ENCODE measurements at places on chromosomes 12 and 14.

DNA sequence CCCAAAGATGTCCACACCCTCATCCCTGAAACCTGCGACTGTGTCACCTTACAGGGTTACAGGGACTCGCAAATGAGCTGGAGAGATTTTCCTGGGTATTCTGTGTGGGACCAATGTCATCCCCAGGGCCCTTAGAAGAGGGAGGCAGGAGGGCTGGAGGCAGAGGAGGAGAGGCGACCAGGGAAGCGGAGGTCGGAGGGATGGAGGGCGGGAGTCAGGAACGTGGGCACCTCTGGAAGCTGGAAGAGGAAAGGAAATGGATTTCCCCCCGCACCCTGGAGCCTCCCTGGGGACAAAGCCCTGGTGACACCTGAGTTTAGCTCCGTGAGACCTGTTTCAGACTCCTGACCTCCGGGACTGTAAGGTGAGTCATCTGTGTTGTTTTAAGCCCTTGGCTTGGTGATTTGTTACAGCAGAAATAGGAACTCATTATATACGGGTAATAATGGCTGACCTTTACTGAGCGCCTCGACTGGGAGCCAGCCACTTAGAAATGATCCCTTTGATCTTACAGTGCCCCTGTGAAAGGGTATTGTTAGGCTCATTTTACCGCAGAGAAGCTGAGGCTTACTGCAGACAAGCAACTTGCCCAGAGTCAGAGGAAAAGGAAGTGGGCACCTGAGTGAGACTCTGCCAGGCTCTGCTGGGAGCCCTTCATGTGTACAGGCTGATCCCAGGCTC is 29.3 kb upstream of the FZD10 start:
- no peak for DNase-seq

GRCh38 chr12:98262902-98263301 is 252.5 kb upstream of the TMPO start:
- DNase-seq: no peak

DNA sequence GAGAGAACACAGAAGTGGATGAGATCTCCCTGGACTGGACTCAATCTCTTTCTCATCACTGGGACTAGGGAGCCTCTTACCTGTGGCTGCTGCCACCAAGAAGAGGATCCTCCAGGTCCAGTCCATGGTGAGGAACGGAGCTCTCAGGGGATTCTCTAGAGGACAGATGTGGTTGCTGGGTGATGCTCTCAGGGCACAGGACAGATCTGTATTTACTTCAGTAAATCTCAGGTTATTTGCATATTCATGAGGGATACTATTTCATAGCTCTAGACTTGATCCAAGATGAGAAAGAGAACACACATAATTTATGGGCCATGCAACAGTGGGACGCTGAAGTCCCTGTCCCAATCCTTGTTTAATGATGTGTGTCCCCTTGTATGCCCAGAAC is 460.5 kb downstream of the TMEM121 start:
- DNase-seq: no peak

DNA sequence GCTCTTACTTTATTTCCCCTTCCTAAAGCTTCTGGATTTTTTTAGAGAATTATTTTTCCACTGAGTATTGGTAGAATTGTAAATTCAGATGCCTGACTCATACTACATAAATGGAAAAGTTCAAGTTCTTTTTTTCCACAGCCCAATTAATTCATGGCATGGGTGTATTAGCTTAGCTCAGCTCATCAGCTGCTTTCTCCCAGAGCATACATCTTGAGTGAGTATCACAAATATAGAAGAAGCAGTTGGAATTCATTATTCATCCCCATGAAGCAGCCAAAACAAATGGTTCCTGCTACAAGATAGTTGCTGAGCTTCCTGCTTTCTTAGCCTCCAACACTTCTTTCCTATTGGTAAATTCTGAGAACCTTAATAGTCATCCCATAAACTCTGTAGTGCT is 105.1 kb downstream of the C12orf50 start:
- no peak for DNase-seq

DNA sequence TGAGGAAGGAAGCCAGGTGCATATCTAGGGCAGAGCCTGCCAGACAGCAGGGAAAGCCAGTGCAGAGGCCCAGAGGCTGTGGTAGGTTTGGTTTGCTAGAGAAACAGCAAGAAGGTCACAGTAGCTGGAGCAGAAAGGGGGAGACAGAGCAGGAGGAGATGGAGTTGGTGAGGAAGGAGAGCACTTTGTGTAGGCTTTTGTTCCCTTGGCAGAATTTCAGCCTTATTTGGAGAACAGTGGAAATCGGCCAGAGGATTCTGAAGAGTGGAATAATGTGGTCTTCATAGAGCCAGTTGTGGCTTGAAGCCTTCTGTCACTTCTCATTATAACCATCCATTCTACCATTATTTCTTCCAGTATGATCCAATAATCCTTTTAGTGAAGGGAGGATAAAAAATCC is 212.9 kb upstream of the FAR2 start:
- no peak for DNase-seq

DNA sequence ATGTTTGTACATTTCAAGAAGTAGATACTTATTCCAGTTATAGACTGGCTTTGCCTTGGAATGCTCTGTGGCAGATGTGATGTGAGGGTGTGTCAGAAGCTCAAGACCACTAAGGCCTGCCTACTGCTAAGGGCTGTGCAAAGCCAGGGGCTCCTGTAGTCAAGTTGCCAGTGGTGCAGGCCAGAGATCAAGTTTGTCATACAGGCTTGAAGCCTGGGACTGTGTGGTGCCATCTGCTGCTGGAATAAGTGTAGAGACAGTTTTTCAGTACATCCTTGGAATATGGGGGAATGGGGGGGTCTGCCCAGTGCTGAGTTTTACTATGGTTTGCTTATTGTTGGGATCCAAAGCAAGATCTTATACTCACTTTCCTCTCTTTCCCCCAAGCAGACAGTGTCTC is 649.9 kb upstream of the FOXG1 start:
- no peak for DNase-seq

DNA sequence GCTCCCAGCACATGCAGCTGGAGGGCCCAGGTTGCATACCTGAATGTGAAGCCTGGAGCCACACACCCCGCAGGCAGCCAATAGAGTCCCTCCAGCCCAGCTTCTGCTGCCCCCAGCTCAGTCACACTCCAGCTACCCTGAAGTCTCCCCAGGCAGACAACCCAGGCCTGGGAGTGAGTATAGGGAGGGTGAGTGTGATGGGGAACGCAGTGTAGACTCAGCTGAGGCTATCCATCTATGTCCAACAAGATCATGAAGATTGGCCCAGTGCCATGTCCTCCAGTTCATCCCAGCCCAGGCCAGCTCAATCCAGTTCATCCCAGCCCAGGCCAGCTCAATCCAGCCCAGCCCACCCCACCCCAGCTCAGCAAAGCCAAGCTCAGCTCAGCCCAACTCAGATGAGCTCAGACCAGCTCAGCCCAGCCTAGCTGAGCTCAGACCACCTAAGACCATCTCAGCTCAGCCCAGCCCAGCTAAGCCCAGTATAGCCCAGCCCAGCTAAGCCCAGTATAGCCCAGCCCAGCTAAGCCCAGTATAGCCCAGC is 330.4 kb downstream of the TMEM121 start:
- no peak for DNase-seq

GRCh38 chr14:70180718-70181117 is 8.0 kb downstream of the SLC8A3 start:
- DNase-seq: no peak

DNA sequence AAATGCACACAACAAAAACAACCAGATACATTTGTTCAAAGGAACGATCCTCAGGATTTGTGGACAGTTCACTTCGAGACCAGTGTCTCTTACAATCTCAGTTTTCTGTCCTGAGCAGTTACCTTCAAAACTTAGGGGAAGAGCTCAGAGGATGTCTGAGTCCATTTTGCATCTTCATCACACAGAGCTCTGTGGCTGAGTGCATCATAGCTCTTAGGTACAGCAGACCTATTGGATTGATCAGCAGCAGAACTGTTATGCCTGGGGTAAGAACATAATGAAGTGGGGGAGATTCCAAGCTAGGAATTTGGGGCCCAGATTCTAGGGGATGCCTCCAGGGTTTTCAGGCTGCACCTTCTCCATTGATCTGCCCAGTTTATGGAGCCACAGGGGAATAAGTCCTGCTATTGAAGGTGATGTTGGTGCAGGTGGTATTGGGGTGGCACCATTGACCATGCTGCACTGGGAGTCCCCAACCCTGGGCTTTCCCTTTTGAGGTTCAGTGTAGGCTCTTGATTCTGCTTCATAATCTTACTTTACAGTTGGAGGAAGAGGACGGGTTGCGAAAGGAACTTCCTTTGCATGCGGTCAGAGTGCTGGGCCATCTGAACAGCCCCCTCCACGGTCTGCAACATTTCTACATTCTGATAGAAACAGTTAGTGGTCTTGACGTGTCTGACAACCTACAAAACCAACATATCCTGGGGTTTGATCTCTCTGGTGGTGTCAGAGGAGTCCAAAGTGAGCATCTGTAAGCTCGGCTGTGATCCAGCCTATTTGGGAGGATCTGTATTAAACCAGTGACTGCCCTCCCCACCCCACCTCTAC is 112.8 kb downstream of the CHST11 start:
- DNase-seq: no peak

DNA sequence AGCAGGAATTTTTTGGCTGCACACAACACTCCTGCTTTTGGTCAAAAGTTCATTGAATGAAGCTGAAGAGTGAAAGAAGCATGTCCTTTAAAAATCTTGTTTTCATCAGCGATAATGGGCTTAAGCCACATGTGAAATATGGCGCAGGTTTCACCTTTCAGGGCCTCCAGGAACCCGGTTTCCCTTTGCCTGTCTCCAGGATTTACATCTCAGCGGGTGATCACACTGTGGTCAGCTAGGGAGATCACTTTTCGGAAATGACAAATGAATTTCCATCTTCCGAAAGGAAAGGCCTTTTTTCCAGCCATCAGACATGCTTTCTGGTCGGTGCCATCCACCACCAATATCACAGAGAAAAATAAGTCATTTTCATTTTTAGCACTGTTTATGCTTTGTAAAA is 727.1 kb upstream of the TBX3 start:
- no peak for DNase-seq

DNA sequence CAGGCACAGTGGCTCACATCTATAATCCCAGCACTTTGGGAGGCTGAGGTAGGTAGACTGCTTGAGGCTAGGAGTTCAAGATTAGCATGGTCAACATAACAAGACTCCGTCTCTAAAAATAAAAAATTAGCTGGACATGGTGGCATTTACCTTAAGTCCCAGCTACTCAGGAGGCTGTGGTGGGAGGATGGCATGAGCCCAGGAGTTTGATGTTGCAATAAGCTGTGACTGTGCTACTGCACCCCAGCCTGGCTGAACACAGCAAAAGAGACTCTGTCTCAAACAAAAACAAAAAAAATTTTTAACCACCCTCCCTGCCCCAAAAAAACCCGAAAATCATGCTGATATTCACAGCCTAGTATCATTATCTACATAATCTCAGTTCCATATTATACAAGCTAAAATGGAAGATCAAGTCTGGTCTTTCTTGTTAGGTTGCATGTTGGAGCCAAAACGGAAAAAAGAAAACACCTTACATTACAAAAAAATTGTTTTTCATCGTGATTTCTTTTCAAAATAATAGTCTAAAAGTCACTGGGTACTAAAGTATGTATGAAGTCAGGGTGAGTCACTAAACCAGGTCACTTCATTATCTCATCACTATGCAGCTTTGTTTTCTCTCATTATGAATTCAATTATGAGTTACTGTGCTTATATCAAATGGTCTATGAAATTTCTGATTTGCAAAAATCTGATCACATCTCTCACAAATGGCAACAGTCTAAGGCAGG is 13.8 kb downstream of the GXYLT1 start:
- no peak for DNase-seq

DNA sequence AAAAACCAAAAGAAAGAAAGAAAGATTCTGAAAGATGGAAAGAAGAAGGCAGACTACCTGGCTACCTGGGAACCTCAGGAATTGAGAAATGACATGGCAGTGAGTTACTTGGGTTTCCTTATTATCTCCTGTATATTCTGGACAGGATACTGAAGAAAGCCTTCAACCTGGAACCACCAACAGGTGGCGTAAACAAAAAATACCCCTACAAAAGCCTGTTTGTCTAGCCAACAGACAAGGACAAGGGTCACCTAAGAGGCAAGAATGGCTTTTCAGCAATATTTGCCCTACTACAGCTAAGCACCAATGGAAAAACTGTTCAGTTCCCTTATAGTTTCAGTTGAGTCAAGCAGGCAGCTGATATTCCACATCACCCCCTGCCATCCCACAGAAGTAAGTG is 274.9 kb downstream of the GPHN start:
- DNase-seq: no peak

GRCh38 chr12:120264086-120264903 is 1.2 kb downstream of the PXN start:
- no peak for DNase-seq

DNA sequence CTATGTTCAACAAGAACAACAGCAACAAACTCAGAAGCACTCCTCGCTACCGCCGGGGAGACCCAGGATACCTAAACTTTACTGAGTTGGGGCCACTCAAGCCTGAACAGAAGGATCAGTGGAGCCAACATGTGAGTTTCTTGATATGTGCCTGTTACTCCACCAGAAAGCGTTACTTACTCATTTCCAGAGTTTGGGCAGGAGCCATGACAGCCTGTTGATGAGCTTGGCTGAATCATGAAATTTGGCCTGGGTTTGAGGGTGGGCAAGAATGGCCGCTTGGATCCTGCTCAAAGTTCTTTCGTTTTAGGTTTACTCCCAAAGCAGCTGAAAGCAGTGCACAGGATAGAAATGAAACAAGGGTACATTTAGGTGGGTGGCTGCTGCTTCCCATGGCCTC is 12.0 kb upstream of the GALNT6 start:
- no peak for DNase-seq

GRCh38 chr12:100845095-100845494 is 50.5 kb downstream of the ANO4 start:
- DNase-seq: no peak

DNA sequence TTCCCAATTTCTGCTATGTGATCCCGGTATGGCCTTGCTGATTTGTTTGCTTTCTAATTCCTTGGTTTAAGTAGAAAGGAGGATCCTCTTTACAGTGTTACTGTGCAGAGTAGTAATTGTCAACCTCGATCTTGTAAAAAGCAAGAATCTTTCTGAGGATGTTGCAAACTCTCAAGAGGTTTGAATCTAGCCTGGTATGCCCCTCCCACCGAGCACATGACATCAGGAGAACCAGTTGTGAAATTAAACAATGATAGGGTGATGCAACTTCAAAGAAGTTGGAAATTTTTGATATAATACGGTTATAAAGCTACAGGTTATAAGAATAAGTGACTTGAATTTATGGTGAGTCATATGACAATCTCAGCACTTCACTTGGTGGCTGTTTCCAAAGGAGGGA is 35.0 kb upstream of the FUT8 start:
- DNase-seq: no peak

- no peak for DNase-seq
Observed at GRCh38 chr12:23906329-23906728, 43.1 kb downstream of the SOX5 start.

DNA sequence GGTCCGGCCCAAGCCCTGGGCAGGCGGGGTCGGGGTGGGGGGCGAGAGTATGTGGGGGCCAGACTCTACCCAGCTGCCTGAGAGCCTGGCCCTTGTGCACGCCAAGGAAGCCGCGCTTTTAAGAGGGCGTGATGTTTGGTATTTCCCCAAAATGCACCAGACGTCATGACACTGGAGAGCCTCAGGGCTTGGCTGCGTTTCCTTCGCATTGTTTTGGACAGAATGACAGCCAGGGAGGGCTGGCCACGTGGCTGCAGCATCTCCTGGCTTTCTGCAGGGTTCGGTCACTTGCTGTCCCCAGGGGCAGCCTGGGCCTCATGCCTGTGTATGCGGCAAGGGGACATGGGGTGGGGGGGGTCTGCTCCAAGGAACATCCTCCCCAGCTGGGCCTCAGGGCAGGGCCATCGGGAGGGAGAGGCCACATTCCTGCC is 16.1 kb upstream of the NUDT14 start:
- DNase-seq: no peak

GRCh38 chr12:103799504-103799856 is 41.6 kb downstream of the NT5DC3 start:
- no peak for DNase-seq
